ENCODE measurements at places on chromosomes 2 and 18.

GRCh38 chr18:69490813-69491212, 90.1 kb downstream of the DOK6 start:
- DNase-seq, result peak; percentile 92

DNA sequence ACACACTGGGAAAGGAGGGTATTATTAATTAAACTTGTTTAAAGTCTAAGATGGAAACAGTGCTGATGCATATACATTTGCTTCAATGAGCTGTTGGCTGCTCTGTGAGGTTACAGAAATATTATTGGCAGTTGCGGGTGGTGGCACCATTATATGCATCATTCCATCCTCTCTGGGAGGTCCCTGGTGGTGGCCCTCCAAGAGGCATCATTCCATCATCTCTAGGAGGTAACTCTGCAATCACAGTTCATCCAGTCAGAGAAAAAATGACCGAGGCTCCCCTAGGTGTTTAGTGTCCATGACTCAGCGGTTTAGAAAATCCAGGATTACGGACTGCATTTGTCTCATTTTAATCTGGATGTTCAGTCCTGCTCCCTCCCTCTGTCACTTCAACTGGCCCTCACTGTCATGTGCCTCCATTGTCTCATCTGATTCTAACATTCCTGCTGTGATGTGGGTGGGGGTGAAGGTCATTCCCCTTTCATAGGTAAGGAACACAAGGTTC, 15.4 kb downstream of the AFF3 start:
- DNase-seq, result no peak

DNA sequence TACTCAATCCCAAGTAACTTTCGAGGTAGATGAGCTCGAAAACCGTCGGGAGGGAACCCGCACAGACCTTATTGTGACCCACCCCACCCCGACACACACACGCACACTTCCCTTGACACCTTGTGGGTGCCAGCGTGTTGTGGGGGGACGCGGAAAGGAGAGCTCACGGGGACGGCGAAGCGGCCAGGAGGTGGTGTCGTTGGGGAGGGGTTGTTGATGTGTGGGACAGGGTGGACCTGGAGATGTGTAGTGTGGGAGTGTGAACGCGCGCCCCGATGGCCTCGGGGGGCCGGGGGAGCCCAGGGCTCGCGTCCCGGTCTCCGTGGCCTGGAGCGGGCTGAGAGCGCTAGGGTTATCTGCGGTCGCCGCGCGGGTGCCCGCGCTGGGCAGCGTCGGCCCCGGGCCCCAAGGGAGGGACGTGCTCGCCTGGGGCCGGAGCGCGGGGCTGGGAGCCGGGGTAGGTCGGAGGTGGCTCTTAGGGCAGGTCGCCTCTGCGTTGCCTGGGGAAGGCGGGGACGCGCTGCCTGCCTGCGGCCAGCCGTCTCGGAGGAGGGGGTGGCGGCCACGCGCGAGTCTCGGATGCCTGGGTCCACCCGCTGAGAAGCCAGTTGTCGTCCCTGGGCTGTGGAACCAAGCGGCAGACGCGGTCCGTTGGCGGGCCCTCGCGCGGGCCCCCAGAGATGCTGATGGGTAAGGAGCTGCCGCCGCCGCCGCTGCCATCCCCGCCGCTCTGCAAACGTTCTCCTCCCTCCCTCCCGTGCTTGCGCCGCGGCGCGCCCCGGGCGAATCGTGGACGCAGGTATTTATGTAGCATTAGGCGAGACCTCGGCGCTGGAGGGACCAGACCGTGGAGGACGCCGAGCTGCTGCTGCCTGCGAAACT, 1.6 kb downstream of the KLHL29 start:
- no peak for DNase-seq

GRCh38 chr2:226716126-226716525, 83.5 kb downstream of the IRS1 start:
- DNase-seq, result no peak

DNA sequence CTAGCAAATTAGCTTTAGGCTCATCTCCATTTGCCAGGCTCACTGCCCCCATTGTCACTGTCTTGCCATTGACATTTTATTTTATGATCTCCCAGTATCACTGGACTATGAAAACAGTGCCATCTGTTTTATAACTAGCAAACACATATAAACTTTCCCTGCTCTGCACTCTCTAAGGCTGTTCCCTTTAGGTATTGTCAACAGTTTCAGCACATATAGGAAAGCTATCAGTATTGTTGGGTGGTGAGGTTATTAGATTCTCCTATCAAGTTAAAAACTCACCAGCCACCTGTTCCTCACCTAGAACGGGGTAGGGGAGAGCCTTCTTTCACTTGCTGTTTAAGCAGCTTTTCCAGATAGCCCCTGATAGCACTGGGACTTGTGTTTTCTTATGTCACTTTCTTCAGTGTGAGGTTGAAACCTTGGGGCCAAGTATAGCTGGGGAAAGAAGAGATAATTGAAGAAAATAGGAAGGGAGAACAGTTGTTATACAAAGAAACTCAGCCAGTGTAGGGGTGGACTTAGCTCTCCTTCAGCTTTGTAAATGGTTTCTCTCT, 32.5 kb downstream of the CFLAR start:
- DNase-seq, result no peak

DNA sequence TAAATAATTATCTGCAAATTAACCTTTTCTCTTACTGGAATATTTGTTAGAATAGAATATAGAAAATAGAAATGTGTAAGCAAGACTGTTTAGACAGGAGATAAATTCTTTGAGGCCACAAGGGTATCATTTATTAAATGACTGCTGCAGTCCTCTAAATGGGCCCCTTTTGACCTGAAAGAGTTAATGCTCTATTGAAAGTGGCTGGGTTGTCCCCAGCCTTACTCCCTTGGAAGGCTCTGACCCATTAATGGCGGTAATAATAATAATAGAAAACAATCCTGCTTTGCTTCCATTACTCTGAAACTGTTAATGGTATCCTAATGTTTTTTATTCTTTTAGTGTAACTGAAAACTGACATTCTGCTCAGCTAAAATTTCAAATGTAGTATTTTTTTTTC, 398.0 kb upstream of the NRP2 start:
- no peak for DNase-seq

DNA sequence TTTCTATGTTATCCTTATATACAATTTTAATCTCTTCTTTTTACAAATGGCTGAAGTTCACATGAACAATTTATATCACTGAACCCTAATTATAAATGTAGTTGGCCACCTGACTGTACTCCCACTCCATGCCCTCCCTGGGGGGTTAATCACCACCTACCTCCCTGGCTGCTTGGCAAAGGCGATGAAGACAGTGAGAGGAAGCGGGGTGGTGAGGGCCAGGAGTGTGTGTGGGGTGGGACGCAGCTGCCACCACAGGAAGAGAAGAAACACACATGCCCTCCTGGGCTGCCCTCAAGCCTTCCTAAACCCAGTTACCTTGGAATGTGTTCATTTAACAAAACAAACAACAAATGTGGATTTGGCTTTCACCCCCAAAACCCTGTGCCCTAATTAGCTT, 87.0 kb upstream of the REV1 start:
- no peak for DNase-seq

- no peak for DNase-seq
Observed at GRCh38 chr2:158750458-158751125, 44.5 kb upstream of the DAPL1 start.

GRCh38 chr2:57894381-57894780, 152.2 kb upstream of the VRK2 start:
- no peak for DNase-seq

- peak; percentile 35 for DNase-seq
Observed at GRCh38 chr2:152480821-152481399, 145.9 kb downstream of the FMNL2 start.

- peak; percentile 91 for DNase-seq
Observed at GRCh38 chr2:67259556-67260342, 137.4 kb upstream of the ETAA1 start.

GRCh38 chr2:112093216-112093615, 38.1 kb downstream of the TMEM87B start:
- no peak for DNase-seq

- peak; percentile 85 for DNase-seq
Observed at GRCh38 chr18:70390371-70391090, 101.7 kb downstream of the SOCS6 start.
